Smooth muscle cell of the coronary artery (primary cell): ENCODE measurements at places on chromosomes 3 and 15. TPM values are rescaled to one million over a fixed set of nuclear protein-coding genes. Genes with fewer than 3 reads are reported as not detected.

Gene GOLGA8S
- under 0.01 TPM in 1 of 2 replicates, not detected in the other for total RNA-seq

Gene SLC24A5
- not detected in 2 replicates for total RNA-seq

Gene TRIM42
- total RNA-seq, result not detected in 2 replicates

Gene BNC1
- total RNA-seq, result 0.30 and 0.47 TPM in 2 replicates

Gene CCRL2
- total RNA-seq, result 0.12 TPM in 1 of 2 replicates, not detected in the other

Gene C2CD4A
- total RNA-seq, result 0.98 TPM in 1 of 2 replicates, not detected in the other

Gene CAND2
- 0.83 and 4.8 TPM in 2 replicates for total RNA-seq

Gene NR1I2
- total RNA-seq, result 0.08 TPM in 1 of 2 replicates, not detected in the other

Gene GPR62
- under 0.01 TPM in 1 of 2 replicates, not detected in the other for total RNA-seq

Gene EEF1AKMT4
- 1.6 and 4.3 TPM in 2 replicates for total RNA-seq

Gene ANKRD34C
- total RNA-seq, result not detected in 2 replicates

Gene FBXL2
- 13.2 and 14.6 TPM in 2 replicates for total RNA-seq

Gene TGM5
- total RNA-seq, result not detected in 2 replicates

Gene LRRC34
- 1.2 and 2.0 TPM in 2 replicates for total RNA-seq

Gene P2RY1
- 0.08 and 0.35 TPM in 2 replicates for total RNA-seq

Gene EFCC1
- under 0.01 TPM in 1 of 2 replicates, not detected in the other for total RNA-seq

Gene NAALADL2
- 2.0 and 7.8 TPM in 2 replicates for total RNA-seq

Gene DCBLD2
- total RNA-seq, result 64.9 and 171 TPM in 2 replicates

Gene TMEM108
- total RNA-seq, result 0.08 and 0.12 TPM in 2 replicates

Gene BOC
- 0.38 and 19.7 TPM in 2 replicates for total RNA-seq

Gene CELF6
- 0.15 and 0.35 TPM in 2 replicates for total RNA-seq

Gene SYNM
- total RNA-seq, result 2.4 and 8.9 TPM in 2 replicates

Gene MINAR1
- 0.47 and 0.98 TPM in 2 replicates for total RNA-seq

Gene ALPK3
- 0.12 and 7.7 TPM in 2 replicates for total RNA-seq

Gene CCDC51
- 20.8 and 28.3 TPM in 2 replicates for total RNA-seq

Gene NANOGP8
- not detected in 2 replicates for total RNA-seq

Gene IL17RB
- 0.35 TPM in 1 of 2 replicates, not detected in the other for total RNA-seq

Gene SEMA6D
- 2.3 and 14.9 TPM in 2 replicates for total RNA-seq
